ENCODE measurements at places on chromosomes 5 and 9. TPM values are rescaled to one million over a fixed set of nuclear protein-coding genes. Genes with fewer than 3 reads are reported as not detected.

DNA sequence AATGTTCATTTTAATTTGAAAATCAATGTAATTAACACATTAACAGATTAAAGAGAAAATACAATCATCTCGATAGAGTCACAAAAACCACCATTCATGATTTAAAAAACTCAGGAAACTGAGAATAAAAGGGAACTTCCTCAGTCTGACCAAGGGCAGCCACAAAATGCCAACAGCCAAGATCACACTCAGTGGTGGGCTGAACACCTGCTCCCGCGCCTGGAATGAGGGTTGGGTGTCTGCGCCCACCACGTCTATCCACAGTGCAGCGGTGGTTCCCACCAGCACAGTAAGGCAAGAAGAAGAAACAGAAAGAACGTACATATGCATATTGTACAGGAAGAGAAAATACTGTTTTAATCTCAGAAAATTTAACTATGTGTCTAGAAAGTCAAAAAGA is 11.7 kb upstream of the NSMF start:
- no peak for DNase-seq

- DNase-seq = peak; percentile 72
These were observed 80.5 kb upstream of the HSPA9 start for GRCh38 chr5:138655530-138656190.

- DNase-seq = no peak
These were observed 278.0 kb downstream of the CETN3 start for GRCh38 chr5:90131383-90132133.

DNA sequence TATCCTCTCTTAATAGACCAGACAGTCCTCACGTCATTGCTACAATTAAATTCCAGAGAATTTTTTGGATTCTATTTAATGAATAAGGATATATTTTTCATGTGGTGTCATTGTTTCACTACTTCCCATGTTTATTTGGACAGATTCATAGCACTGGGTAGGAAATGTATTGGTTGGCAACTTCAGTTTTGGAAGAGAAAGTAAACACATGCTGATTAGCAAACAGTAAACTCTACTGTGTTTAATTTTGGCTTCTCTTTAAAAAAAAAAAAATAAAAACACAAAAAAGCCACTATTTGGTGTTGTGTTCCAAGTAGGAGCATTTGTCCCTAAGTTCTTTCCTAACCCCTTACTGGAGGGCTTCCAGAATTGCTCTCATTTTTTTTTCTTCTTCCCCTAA is 77.3 kb downstream of the NFIB start:
- DNase-seq = no peak

- DNase-seq = no peak
These were observed 484.0 kb downstream of the ZNF608 start for GRCh38 chr5:124262470-124262869.

- DNase-seq = no peak
These were observed 164.1 kb downstream of the HSD17B3 start for GRCh38 chr9:96137671-96138429.

- DNase-seq = peak; percentile 72
These were observed 213.3 kb downstream of the SEMA6A start for GRCh38 chr5:116361171-116361967.

- no peak for DNase-seq
These were observed 39.0 kb upstream of the ASS1 start for GRCh38 chr9:130405657-130406257.

GRCh38 chr5:1498623-1499416 is 24.9 kb downstream of the LPCAT1 start:
- DNase-seq = peak; percentile 9

The SPACA9 gene
- total RNA-seq = 8.1 TPM

The GPR151 gene
- not detected for total RNA-seq

The WNK2 gene
- 246 TPM for total RNA-seq

The PLGRKT gene
- 31.5 TPM for total RNA-seq

The MUSK gene
- 4.4 TPM for total RNA-seq

Measured in right cardiac atrium (tissue), 5 donors.